ENCODE measurements at places on chromosomes 3 and 15. TPM values are rescaled to one million over a fixed set of nuclear protein-coding genes. Genes with fewer than 3 reads are reported as not detected.
A peak's percentile ranks its signal among the peaks of the same experiment; 100 is the strongest.

DNA sequence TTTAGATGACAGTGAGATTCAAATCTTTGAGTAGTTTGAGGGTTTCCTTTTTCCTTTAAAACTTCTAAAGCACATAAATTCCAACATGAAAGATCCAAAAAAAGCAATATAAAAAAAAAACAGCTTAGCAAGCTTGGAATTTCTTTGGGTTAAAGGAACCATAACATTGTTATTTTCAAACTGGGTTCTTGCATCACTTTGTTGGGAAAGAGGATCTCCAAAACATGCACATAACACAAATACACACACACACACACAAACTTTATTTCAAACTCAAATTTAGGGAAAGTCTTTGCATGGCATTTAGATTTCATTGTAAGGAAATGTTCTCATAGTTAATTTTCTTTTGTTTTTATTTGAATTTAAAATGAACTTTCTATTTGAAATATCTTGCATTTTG is 79.2 kb upstream of the COL8A1 start:
- no peak overlapping the region for H3K27ac ChIP-seq
- no peak overlapping the region for H3K4me3 ChIP-seq
- H3K27me3 ChIP-seq, result no peaks in the 10 kb centered on the region
- H3K36me3 ChIP-seq, result no peaks in the 10 kb centered on the region

- H3K4me1 ChIP-seq, result no peaks in the 10 kb centered on the region
- H3K27ac ChIP-seq, result no peak overlapping the region
- no peak overlapping the region for H3K4me3 ChIP-seq
- peaks cover 21% of the 10 kb centered on the region for H3K36me3 ChIP-seq
- no peaks in the 10 kb centered on the region for H3K27me3 ChIP-seq
These were observed 301.2 kb downstream of the OXSM start for GRCh38 chr3:26091096-26091495.

Gene PLXND1
- 50.9 TPM for total RNA-seq

GRCh38 chr3:116863822-116864589 is 154.4 kb downstream of the TUSC7 start:
- no peaks in the 10 kb centered on the region for H3K27me3 ChIP-seq
- no peaks in the 10 kb centered on the region for H3K36me3 ChIP-seq
- H3K27ac ChIP-seq, result peak overlapping the region; percentile 29
- H3K4me1 ChIP-seq, result peaks cover 3% of the 10 kb centered on the region
- no peak overlapping the region for H3K4me3 ChIP-seq
- peak; percentile 67 for DNase-seq

- no peaks in the 10 kb centered on the region for H3K27me3 ChIP-seq
- no peak overlapping the region for H3K27ac ChIP-seq
- no peak for DNase-seq
These were observed 63.9 kb downstream of the PGPEP1L start for GRCh38 chr15:98943601-98944151.

GRCh38 chr3:156151824-156152428 is 31.5 kb downstream of the KCNAB1 start:
- no peaks in the 10 kb centered on the region for H3K27me3 ChIP-seq
- no peaks in the 10 kb centered on the region for H3K4me1 ChIP-seq
- H3K36me3 ChIP-seq, result peaks cover 4% of the 10 kb centered on the region
- H3K4me3 ChIP-seq, result no peak overlapping the region
- DNase-seq, result peak; percentile 80
- H3K27ac ChIP-seq, result no peak overlapping the region

Gene SEMA6D
- total RNA-seq, result 15.8 TPM

DNA sequence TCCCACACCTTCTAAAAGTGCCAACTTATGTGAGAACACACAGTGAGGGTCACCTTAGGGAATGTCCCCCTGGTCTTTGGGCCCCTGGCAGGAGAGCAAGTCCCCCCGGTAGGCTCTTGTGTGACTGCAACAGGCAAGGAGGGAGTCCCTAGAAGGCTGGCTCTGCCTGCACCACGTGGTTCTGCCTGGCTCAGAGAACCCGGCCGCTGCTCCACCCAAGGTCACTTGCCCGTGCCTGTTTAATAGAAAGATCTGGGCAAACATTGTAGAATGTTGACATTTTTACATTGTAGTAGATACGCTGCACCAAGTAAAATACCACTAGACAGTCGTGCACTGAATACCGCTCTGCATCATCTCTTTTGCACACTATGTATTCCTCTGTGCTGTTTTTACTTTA is 21.9 kb downstream of the GABRA5 start:
- H3K4me1 ChIP-seq, result no peaks in the 10 kb centered on the region
- no peak for DNase-seq
- no peaks in the 10 kb centered on the region for H3K27me3 ChIP-seq
- H3K27ac ChIP-seq, result no peak overlapping the region
- H3K36me3 ChIP-seq, result peaks cover 3% of the 10 kb centered on the region

Gene ARPIN
- 5.5 TPM for total RNA-seq

DNA sequence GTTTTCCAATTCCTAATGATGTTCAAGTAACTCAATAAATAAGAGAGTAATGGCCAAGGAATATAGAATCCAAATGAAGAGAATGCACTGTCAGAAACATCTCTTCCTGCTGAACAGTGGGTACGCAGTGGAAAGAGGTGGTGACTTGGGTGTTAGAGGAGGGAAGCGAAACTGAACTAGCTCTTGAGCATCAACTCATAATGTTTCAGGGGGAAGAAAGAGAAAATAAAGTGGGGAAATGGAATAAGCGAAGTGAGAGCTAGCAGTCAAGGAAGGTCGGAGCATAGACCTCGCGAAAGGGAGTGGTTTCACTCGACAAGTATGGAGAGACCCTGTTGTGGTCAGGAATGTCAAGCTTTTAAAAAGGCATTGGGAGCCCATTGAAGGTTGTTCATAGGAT is 309.5 kb downstream of the GAP43 start:
- H3K4me3 ChIP-seq, result no peak overlapping the region
- DNase-seq, result no peak
- H3K36me3 ChIP-seq, result no peaks in the 10 kb centered on the region

GRCh38 chr3:127694467-127695215 is 21.9 kb downstream of the ABTB1 start:
- no peaks in the 10 kb centered on the region for H3K36me3 ChIP-seq
- no peak overlapping the region for H3K4me3 ChIP-seq
- no peaks in the 10 kb centered on the region for H3K4me1 ChIP-seq
- H3K27ac ChIP-seq, result no peak overlapping the region

DNA sequence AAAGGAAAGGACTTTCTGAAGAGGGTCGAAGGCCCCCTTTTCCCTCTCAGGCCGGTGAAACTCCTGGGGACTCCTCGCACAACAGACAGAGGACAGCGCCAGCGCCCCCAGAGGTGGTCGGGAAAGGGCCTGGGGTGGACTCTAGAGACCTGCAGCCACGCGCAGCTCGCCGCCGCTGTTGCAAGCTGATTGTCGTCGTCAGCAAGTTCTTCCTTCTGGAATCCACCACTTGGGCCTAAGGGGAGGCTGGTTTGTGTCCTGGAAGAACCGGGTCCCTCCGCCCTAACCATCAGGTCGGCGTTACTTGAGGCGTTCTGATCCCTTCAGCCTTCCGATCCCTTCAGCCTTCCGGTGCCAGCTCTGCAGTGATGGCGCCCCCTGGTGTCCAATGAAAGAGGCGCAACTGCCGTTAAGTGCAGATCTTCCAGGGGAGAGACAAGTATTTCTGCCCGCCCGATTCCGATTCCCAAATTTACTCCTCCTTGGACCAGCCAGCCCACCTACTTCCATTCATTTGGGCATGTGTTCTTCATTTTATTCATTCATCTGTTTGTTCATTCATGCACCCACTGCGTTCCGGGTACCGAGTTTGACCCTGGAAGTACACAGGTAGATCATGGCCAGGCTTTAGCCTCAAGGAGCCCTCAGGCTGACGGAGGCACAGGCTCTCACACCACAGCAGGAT is 77.2 kb upstream of the SLC6A11 start:
- H3K36me3 ChIP-seq, result no peaks in the 10 kb centered on the region
- DNase-seq, result peak; percentile 89
- H3K27me3 ChIP-seq, result no peaks in the 10 kb centered on the region
- no peak overlapping the region for H3K27ac ChIP-seq
- no peaks in the 10 kb centered on the region for H3K4me1 ChIP-seq

Gene CLDN11
- 2.4 TPM for total RNA-seq

Gene PIF1
- total RNA-seq, result 64.0 TPM

Gene TGM5
- not detected for total RNA-seq

GRCh38 chr3:182969853-182970252 is 10.5 kb downstream of the DCUN1D1 start:
- no peak overlapping the region for H3K27ac ChIP-seq
- H3K36me3 ChIP-seq, result no peaks in the 10 kb centered on the region
- DNase-seq, result no peak
- H3K4me3 ChIP-seq, result no peak overlapping the region

Gene GRM7
- 0.28 TPM for total RNA-seq

- H3K27me3 ChIP-seq, result no peaks in the 10 kb centered on the region
- no peak overlapping the region for H3K4me3 ChIP-seq
These were observed 633.6 kb upstream of the UBE2E2 start for GRCh38 chr3:22569570-22569969.

Gene CPNE9
- total RNA-seq, result 3.8 TPM

DNA sequence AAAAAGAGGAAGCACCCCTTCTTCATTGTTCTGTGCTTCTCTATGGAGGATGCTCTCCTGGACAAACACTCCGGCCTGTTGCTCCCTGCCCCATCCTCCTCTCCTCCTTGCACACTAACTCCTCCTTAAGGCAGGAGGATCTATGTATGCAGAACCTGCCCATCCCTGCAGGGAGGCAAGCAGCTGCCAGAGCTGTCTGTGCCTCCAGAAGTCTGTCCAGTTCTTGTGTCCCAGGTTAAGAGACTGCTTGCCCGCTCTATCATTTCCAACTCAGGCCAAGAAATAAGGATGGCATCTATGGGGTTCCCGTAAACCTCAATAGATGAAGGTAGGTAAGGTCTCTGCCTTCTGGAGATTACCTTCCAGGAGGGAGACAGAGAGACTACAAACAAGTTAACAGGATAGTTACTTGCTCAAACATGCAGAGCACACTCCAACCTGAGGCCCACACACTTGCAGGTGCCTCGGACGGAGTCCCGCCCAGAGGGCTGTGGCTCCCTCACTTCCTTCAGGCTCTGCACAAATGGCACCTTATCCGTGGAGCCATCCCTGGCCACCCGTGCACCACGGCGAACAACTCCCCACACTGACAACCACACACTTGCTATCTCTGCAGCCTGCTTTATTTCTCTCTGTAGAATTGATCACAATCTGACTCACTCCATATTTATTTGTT is 6.9 kb downstream of the XXYLT1 start:
- no peak for DNase-seq
- peaks cover 16% of the 10 kb centered on the region for H3K36me3 ChIP-seq
- no peak overlapping the region for H3K27ac ChIP-seq

GRCh38 chr3:196246612-196247308 is 30.4 kb downstream of the SLC51A start:
- H3K4me1 ChIP-seq, result no peaks in the 10 kb centered on the region
- H3K27ac ChIP-seq, result no peak overlapping the region
- no peak for DNase-seq
- H3K36me3 ChIP-seq, result peaks cover 29% of the 10 kb centered on the region

- H3K36me3 ChIP-seq, result no peaks in the 10 kb centered on the region
- no peaks in the 10 kb centered on the region for H3K27me3 ChIP-seq
- H3K4me3 ChIP-seq, result no peak overlapping the region
- DNase-seq, result no peak
- H3K4me1 ChIP-seq, result peaks cover 4% of the 10 kb centered on the region
- H3K27ac ChIP-seq, result no peak overlapping the region
These were observed 499.1 kb downstream of the ROBO2 start for GRCh38 chr3:77539014-77539413.

Gene PLCB2
- total RNA-seq, result 7.4 TPM
